ENCODE measurements at places on chromosomes 6 and 20.

DNA sequence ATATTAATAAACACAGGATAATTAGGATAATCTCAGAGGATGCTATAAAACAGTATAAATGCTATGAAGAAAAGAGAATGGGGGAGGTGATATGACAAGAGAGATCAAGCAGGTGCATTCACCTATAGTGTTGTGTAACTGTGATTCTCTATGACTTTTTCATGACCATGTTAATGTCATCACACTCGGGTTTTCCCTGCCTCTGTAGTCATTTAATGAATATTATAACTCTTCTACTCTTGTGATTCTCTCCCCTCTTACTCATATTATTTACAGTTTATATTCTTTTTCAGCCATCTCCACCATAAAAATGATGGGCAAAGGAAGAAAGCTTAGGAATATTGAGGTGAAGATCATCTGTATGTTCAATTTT is 106.9 kb upstream of the SGK1 start:
- DNase-seq, result no peak

DNA sequence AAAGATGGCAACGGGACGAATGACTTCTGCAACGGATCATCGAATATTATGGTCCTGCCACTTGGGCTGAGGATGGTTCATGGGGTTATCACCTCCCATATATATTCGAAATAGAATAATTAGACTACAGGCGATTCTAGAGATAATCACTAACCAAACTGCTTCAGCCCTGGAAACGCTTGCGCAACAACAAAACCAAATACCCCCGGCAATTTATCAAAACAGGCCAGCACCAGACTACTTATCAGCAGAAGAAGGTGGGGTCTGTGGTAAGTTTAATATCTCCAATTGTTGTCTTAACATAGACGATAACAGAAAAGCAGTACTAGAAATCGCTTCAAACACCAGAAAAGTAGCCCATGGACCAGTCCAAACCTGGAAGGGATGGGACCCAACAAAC is 31.0 kb upstream of the ULBP3 start:
- no peak for DNase-seq

DNA sequence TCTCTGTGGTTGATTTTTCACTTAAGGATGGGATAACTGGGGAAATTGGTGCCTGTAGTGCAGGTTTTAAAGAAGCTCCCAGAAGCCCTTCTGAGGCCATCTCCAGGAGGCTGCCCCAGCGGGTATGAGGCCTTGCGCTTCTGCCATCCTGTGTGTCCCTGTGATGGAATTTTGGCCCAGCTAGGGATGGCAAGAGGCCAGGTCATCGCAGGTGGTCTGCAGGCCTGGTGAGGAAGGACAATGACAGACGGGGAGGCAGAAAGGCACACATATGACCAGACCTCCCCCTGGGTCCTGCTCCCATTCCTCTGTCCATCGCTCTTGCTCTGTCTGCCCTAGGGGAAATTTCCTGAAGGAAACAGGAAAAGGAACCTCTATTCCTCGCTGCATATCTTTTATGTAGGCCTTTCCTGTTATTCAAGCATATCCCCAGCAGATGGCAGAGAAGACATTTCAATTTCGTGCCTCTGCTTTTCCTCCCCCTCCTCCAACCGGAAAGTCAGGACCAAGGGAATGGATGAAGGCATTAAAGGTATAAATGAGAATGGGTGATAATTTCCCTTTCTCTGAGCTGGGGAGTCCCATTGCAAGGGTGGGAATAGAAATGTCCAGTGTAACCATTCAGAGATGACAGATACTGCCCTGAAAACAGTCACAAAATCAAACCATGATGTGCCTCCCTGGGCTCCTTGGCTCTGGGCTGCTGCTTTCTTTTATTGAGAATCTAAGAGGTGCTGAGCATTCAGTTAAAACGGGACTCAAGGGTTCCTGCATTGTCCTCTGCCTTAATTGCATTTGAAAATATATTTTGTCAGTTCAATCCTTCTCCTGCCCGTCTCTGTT is 17.6 kb upstream of the HLA-F start:
- no peak for DNase-seq

DNA sequence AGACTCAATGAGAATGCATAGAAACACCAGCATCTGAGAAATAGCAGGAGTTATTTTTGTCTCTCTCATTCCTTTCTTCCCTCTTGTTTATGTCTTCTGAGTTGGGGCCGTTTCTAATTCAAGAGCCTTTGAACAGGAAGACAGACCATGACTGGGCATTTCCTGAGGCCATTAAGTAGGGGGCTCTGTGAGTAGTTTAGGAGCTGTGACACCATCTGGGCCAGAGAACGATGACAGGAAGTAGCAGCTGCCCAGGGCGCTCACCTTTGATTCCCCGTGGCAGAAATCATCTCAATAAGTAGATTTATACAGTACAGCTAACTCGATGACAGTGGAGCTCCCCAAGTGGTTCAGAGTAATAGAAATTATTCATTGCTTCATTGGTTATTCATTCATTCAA is 298.4 kb upstream of the PLN start:
- DNase-seq, result no peak

- DNase-seq, result no peak
Measured at GRCh38 chr6:39432330-39433025, 110.0 kb upstream of the KCNK16 start.

DNA sequence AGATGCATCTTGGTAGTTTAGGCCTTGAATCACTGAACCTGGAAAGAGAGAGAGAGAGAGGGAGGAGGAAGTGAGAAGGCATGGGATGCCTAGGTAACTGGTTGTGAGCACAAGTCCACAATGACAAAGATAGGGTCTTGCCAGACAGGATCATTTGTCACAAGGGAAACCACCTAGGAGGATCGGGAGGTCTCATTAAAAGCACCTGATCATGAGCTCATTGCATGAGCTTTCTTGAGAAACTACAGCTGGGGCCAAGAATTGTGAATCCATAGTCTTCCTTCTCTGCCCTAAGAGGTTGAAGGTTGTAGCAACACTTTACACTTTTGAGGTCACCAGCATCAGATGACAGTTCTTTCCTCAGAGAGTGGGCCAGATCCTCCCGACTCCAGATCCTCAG is 195.7 kb downstream of the CD83 start:
- no peak for DNase-seq

- no peak for DNase-seq
Measured at GRCh38 chr6:71268735-71269437, 19.7 kb upstream of the OGFRL1 start.

GRCh38 chr20:16219182-16219581 is 354.1 kb downstream of the KIF16B start:
- DNase-seq, result no peak

GRCh38 chr20:7924692-7925091 is 15.6 kb downstream of the HAO1 start:
- peak; percentile 93 for DNase-seq

- no peak for DNase-seq
Measured at GRCh38 chr6:168876956-168877355, 376.7 kb downstream of the THBS2 start.

DNA sequence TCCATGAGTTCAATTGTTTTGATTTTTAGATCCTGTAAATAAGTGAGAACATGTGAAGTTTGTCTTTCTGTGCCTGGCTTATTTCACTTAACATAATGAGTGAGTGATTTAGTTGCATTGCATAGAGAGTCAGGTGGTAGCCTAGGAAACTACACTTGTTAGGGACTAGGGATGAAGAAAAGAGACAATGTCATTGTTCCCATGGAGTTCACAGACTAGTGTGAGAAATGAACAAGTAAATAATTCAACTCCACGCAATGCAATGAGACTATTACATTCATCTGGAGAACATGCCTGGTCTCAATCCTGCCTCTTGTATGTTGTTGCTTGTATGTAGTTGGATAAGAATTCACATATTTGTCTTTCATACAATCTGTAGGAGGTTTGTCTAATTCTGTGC is 76.3 kb upstream of the B3GAT2 start:
- DNase-seq, result no peak

GRCh38 chr6:101711518-101711917 is 318.0 kb downstream of the GRIK2 start:
- no peak for DNase-seq

DNA sequence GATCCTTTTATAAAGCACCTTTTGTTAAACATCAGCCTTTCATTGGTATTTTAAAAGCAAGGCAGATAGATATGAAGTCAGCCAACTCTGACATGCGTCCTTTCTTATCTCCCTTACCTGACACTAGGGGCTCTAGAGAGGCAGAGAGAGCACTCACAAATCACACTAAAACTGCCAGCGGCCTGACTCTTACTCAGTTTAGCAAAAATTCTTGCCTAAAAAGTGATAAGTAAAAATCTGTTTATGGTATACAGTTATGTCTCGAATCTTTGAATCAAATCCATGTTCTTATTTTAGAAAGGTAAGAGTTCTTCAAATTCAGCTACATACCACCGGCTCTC is 10.4 kb upstream of the TDRD6 start:
- DNase-seq, result no peak

GRCh38 chr6:53989504-53989903 is 121.7 kb upstream of the MLIP start:
- DNase-seq, result no peak

DNA sequence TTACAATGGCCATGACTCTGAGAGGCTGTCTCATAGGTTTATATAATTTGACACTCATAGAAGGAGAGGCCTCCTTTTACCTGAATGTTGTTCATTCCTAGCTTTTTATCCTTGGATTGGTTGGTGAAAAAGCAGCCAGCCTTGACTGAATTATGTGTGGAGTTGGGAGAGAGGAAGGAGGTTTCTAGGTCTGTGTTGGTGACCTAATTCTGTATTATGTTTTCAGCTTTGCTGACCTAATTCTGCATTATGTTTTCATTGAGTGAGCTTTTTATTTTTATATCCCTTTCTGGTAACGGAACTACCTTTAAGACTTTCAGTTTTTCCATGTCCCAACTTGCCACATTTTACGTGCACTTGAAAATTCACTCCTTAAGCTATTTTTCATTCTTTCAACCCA is 59.1 kb upstream of the RNF144B start:
- no peak for DNase-seq

GRCh38 chr6:39088331-39088730 is 26.7 kb downstream of the SAYSD1 start:
- DNase-seq, result peak; percentile 2

DNA sequence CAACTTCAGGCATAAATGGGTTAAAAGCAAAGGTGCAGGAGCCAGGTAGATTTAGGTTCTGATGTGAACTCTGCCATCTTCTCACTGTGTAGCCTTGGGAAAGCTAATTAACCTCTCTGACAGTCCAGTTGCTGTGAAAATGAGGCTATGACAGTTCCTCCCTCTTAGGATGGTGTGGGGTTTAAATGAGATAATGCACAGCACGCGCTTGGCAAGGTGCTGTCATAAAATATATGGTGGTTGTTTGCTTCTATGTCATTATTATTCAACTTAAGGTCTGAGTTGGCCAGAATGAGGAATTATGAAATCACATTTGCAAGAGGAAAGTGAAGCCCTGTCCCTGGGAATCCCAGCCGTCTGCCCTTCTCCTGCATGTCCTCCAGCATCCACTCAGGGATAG is 15.5 kb upstream of the BCAS1 start:
- no peak for DNase-seq

- DNase-seq, result no peak
Measured at GRCh38 chr20:17867131-17867925, 101.3 kb downstream of the SNX5 start.

DNA sequence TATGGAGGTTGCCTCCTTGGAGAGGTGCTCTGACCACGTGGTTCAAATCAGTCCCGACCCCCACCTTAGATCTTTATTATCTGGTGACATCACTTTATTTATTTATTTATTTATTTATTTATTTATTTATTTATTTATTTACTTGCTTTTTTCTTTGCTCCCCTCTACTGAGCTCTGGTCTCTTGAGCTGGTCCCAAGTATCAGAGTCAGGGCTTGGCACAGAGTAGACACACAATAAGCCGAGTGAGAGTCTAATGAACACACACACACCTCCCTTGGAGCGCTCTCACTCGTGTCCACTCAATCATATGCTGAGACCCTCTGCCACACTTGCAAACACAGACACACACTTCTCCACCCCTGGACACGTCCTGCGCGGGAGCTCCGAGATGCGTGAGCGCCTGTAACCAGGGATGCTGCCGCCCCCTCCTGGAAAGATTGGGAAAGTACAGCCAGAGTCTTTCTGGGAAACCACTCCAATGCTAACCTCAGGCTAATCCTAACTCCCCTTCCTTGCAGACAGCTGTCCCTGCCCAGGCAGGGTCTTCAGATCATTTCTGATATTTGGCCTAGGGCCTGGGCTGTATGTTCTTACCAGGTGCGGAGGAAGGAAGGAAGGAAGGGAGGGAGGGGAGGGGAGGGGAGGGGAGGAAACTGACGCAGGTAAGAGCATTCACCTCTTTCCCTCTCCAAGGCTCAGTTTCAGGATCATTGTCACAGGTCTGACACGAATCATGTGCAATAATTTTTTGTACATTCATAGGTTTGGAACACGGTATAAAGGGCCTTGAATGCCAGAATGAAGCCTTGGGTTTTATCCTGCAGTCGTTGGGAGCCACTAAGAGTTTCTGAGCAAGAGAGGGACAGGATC is 70.9 kb downstream of the STK35 start:
- no peak for DNase-seq

- DNase-seq, result no peak
Measured at GRCh38 chr6:135311446-135312200, 130.5 kb downstream of the MYB start.

DNA sequence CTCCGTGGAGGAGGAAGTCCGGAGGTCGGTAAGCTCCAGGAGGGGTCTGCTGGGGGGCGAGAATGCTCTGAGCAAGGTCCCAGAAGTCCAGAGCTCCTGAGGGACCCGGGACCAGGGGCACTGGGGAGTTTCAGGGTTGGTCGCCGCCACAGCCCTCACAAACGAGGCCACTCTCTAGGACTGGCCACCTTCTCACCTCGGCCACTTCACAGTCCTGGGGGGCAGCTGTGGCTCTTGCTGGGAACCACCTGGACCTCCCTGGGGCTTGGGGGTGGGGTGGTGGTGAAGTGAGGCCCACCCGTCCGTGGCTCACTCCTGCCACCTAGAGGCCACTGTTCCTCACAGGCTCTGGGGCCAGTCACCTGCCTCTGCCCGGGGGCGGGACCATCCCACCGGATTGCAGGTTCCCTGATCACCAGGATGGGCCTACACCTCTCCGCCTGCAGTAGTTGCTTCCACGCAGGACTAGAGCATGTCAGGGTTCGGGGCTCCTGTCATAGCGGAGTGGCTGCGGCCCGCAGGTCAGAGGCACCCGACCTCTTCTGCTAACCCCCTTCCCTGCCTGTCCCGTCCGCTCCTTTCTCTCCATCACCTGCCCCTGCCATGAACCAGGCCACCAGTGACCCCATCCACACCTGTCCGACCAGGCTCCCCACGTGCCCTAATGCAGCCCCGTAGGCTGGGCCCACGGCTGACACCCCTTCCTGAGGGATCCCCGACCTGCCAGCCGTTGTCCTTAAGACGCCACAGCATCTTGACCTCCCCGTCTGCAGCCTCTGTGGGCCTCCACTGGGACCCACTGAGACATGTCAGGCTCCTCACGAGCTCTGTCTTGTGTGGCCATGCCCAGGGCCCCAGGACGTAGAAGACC is 5.1 kb upstream of the TCEA2 start:
- DNase-seq, result no peak

GRCh38 chr20:60013296-60014139 is 55.3 kb downstream of the CDH26 start:
- peak; percentile 66 for DNase-seq

DNA sequence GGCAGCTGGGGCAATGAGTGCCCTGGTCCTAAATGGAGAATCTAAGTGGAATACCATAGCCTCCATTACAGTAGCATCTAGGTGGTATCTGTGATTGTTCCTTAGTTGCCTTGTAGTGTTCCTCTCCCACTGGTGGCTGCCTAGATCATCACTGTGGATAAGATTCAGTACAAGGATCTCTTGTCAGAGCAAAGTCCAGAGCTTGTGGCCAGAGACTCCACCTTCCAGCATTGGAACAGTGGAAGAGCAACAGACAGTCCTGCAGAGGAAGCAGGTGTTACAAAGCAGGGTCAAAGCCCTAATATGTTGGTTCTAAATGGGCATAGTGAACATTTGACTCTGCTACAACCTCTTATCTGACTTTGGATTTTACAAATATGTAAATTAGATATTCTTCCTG is 194.1 kb upstream of the GRIK2 start:
- no peak for DNase-seq
